Gastroesophageal sphincter (tissue), 4 donors: ENCODE measurements at places on chromosomes 2 and 18.
A peak's percentile ranks its signal among the peaks of the same experiment; 100 is the strongest.

DNA sequence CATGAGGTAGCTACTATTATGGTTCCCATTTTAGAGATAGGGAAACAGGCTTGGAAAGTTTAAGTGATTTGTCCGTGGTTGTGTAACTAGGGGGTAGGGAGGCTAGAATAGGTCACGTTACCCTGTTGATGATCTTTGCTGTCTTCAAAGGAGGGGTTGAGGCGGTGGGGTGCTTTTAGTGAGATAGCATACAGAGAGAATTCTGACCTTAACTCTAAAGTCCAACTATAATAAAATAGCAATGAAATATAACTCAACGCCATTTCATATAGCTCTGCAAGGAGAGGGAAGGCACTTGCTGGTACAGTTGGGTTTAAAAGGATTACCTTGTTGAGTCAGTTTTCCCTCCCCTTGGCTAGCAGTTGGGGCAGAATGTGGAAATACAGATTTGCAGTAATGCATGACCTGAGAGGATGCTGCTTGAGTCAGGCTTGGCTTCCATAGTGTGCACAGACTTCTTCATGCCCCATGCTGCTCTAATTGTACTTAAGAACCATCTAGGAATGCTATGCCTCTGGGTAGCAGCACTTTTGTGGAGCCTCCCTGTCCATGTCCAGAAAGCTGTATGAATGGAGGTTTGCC lies 143.9 kb downstream of the LTBP1 start:
- no peak for ATAC-seq

- ATAC-seq = peak; percentile 80
Measured at GRCh38 chr2:131154071-131154531, 49.0 kb downstream of the PLEKHB2 start.

GRCh38 chr2:106120432-106120831 lies 73.7 kb downstream of the UXS1 start:
- no peak for ATAC-seq

DNA sequence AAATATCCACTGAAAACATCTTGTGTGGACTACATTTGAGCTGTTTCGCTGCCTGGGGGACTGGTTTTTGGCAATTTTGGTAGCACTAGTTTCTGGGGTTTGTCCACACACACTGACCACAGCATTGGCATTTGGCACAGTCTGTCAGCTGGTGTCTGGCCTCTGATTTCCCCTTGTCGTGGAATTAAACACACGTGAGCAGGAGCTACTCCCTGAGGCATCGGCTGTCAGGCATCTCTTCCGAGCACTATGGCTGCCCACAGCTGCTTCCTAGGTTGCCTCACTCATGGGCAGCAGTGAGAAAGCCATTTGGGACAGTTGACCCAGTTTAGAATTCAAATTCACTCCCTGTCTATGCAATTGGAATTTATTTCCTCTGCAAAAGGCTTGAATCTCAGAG lies 46.8 kb upstream of the FZD5 start:
- no peak for ATAC-seq

DNA sequence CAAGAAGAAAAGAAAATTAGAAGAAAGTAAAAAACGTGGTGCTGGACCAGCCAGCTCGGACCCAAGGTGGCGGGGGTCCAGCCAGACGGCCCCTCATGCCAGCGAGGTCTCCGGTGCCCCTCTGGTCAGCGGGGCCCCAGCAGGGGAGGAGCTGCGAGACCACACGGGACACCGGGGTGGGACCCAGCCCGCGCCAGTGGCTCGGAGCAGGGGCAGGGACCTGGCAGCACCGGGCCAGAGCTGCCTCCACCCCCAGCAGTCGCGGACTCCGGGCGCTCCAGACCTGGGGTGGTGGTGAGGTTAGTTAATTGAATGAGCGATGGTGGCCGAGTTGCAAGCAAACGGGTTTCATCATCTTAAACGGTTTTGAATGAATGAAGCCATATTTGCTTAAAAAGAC lies 289.9 kb upstream of the MC4R start:
- ATAC-seq = no peak

DNA sequence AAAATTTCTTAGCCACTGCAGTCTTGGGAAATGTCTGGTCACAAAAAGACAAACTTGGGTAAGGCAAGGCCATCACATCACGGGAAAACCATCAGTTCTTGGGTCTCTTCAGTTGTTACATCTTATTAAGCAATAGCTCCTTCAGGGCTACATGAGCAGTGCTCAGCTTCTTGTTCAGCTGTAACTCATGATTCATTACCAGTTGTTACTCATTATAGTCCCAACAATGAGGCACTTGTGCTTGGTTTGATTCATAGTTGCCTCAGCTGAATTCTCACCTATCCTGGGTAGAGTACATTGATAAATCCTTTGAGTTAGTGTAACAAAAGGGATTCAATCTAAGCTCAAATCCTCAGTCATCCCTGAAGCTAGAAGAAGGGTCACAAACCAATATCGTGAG lies 102.4 kb upstream of the DCC start:
- ATAC-seq = no peak

- ATAC-seq = no peak
Measured at GRCh38 chr2:191314697-191315364, 69.6 kb downstream of the MYO1B start.

DNA sequence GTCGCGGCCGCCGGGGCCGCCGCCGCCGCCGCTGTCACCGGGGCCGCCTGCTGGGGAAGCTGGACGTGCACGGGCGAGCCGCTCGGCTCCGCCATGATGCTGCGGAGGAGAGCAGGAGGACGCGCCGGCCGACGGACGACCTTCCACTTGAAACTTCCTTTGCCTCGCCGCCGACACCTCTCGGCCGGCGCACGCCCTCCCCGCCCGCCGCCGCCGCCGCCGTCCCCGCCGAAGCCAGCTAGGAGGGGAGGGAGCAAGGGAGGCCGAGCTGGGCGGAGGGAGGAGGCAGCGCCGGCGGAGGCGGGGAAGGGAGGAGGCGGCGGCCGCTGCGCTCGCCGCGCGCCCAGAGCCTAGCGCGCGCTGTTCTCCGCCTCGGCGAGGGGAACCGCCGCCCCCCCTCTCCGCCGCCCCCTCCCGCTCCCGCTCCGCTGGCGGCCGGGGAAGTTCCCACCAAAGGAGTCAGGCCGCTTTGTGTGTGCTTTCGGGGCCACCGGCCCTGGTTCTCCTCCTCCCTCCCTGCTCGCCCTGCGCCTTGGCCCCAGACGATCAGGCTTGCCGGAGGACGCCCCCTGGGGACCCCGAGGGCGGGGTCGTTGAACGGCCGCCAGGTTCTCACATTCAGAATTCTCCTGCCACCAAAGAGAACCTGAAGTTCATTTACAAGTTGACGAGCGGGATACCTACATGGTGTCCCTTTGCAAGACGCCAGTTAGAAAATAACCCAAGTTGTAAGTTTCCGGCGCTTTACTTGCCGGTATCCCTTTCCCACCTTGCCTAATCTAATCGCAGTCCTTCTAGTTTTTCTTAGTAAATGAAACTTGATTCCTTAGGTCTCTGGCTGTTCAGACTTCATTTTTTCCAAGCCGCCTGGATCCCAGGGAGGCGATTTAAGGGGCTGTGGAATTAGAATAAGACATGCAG lies at the start of gene STK39:
TSS of gene STK39 (minus strand) at position 255 of the 921 bp plus-strand sequence. CDS start at position 95, 160 bp downstream.
- peak; percentile 90 for ATAC-seq

- no peak for ATAC-seq
Measured at GRCh38 chr18:22031611-22032010, 137.8 kb upstream of the GATA6 start.

- ATAC-seq = no peak
Measured at GRCh38 chr2:12877761-12878160, 161.0 kb downstream of the TRIB2 start.

GRCh38 chr2:25041307-25041927 lies 459 bp upstream of the EFR3B start:
- peak; percentile 8 for ATAC-seq

GRCh38 chr2:70349921-70350685 lies 48.2 kb upstream of the FAM136A start:
- ATAC-seq = no peak
